ENCODE measurements at places on chromosomes 11 and 22. TPM values are rescaled to one million over a fixed set of nuclear protein-coding genes. Genes with fewer than 3 reads are reported as not detected.

GRCh38 chr11:97224396-97224795 is 834.6 kb downstream of the JRKL start:
- DNase-seq: no peak

DNA sequence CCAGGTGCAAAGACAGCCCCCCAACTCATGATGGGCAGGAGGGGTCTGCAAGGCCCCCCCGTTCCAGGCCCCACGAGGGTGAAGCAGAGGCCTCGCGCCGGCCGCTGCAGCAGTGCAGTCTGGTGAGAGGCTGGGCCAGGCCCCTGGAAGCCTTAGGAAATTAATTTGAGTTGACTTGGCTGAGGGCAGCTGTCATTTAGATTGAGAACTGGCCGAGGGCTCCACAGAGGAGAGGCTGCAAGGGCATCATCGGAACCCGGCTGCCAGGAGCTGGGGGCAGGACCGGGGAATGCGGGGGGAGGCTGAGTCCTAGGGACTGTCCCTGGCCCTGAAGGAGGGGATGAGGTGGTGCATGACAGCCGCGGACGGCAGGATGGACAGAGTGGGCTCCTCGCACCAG is 39.9 kb downstream of the MN1 start:
- no peak for DNase-seq

DNA sequence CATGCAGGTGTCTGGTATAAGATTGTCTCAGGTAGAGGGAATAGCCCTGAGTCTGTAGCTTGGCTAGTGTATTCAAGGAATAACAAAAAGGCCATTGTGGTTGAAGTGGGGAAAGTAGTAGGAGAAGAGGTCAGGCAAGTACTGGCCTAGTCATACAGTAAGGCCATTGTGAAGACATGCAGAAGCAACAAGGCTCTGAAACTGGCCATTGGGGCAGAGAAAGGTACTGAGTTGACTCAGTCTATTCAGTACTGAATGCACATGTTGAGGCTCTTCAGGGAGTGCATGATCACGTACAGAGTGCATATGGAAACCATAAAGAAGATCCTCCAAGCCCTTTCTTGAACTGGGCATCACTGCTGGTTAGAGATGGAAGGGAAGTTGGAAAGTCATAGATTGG is 477.6 kb downstream of the SOX6 start:
- DNase-seq: no peak

DNA sequence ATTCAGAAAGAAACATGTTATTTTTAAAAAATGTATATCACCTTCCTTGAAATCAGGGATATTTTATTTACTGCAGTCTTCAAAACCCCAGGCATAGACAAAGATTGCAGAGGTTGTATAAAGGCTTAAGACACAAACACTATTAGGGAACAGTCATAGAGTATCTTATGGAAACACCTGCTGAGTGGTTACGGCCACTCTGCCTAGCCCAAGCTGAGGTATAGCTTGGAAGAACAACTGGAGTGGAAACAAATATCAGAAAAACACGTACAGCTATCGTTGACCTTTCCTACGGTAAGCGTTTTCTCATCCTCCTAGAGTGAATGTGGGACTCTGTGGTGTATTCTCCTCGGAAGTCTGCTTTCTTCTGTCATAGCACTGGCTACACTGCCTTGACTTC is 30.4 kb upstream of the LYVE1 start:
- no peak for DNase-seq

- DNase-seq: no peak
Measured at GRCh38 chr22:41047801-41048211, 44.6 kb upstream of the EP300 start.

- DNase-seq: peak; percentile 76
Measured at GRCh38 chr22:42994917-42995562, 19.9 kb downstream of the PACSIN2 start.

DNA sequence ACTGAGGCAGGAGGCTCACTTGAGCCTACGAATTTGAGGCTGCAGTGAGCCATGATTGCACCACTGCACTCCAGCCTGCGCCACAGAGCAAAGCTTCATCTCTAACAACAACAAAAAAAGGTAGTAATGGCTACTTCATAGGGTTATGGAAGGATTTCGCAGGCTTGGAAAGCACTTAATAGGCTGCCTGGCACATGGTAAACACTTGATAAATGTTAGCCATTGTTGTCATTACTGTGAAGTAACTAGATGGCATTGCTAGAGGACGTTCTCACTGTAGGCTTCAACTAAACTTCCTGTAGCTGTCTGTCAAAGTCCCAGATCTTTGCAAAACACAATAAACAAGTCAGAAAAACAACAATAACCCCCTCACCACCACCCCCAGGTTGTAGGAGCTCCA is 357.2 kb upstream of the NARS2 start:
- no peak for DNase-seq

DNA sequence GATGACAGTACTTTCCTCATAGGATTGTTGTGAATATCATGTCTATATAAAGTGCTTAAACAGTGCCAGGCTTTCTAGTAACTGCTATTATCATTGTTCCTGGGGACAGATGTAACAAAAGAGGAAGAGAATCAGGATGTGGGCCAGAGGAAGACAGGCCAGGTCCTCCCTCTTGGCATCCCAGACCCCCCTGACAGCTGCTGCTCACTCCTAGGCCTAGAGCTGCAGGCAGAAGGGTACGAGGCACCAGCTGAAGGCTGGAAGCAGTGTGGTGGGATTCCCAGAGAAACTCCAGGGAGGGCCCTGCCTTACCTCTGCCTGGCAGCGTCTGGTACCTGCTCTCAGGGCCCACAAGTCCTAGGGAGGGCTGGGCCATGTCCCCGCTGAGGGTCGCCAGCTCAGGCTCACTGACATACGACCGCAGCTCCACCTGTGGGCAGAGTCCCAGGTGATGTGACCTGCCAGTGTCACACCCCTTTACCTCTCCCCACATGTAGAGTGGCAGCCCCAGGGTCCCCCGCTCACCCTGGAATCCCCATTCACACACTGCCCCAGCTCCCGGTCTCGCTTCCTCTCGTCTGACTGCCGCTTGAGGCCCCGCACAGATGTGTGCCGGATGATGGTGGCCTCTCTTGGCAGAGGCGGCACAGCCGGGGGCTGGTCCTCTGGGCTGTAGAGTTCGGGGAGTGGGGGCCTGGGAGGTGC is 52.2 kb downstream of the C11orf58 start:
- no peak for DNase-seq

DNA sequence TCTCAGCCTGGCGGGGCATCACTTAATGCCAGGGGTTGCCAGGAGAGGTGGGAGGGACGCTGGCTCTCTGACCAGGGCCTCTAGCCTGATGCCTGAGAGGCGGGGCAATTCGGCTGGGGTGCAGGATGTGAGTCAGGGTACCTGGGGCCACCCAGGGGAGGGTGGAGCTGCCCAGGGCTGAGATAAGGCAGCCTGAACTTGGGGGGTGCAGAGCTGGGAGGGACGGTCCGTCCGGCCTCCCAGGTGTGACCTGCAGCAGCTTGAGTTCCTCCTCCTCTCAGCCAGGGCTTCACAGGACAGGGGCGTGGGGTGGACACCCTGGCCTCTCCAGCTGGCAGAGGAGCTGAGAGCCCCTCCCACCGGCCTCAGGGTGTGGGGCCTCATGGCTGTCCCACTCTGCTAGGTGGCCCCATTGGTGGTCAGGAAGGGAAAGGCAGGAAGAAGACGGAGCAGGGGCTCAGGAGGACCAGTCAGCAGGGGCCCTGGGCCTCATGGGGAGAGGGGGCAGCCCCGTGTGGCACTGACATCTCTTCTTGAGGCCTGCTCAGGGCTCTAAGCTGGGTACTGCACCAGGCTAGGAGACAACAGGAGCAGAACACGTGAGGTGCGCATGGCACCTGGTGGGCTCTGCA is 942 bp upstream of the RPS6KA4 start:
- DNase-seq: peak; percentile 44

GRCh38 chr22:48393041-48393370 is 1434.7 kb downstream of the BRD1 start:
- DNase-seq: no peak

DNA sequence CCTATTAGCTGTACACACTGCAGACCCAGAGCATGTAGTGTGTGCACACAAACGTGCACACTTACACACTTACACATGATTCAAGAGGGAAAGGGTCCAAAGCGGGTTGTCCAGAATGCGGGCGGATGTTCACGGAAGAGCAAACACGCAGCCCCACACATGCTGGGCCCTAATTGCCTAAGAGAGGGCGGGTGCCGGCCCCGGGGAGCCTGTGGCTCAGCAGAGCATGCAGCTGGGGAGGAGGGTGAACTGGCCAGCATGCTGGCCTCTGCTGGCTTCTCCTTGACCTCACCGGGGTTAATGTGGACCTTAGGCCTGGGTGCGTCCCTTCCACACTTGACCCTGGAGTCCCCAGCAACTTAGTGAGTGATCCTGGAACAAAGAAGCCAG is 816.3 kb downstream of the BRD1 start:
- peak; percentile 6 for DNase-seq

GRCh38 chr11:58641803-58642581 is 19.5 kb downstream of the CNTF start:
- DNase-seq: no peak

DNA sequence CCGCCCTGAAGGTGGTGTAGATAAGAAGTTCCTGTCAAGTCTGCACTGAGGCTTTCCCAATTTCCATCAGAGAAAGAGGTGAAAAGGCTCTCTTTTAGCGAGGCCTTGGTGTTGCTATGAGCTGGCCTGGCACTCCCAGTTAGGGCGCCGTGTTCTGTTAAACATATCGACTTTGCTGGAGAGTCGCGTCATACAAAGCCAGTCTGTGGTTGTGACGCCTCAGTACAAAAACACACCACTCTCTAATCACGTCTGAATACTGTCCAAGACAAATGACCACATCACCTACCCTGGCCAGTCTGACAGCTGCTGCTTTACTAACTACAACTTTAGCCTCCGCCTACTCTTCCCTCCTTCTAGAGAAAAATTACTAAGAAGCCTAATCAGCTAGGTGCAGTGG is 8.0 kb upstream of the TOLLIP start:
- no peak for DNase-seq

- DNase-seq: no peak
Measured at GRCh38 chr11:128550261-128550821, 37.0 kb downstream of the ETS1 start.

DNA sequence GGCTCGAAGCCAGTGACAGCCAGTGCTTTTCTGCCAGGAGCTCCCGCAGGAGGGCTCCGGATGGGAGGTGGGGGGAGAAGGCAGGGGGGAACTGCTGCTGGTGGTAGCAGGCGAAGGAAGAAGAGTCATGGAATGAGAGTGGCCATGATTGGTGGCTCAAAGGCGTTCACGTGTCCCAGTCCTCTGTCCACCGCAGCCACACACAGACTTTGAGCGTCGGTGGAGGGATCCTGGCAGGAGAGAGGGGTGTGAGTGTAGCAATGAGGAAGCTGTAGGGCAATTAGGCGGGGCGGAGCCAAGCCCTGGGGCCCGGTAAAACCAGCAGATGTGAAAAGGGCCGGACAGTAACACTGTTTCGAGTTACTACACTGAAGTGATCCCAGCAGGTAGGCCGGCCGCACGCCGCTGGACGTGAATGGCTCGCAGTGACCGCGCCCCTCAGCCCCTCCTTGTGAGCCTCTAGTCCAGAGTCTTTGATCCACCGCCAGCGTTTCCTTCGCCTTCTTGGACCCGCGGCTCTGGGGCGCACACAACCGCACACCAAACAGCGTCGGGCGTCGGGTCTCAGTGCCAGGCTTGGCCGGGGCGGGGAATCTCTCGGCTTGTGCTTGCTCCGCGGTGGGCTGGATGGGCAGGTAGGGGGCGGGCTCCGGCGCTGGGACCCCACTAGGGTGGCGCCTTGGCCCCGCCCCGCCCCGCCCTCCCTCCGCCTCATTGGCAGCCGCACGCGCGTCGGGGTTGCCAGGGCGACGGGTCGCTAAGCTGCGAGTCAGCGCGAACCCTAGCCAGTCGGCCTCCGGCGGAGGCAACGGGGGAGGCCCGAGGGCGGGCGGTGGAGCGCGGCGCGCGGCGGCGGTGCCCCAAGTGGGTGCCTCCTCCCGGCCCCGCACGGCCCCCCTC is at the start of gene LRRC10B:
LRRC10B (plus strand) TSS at position 788 of the 900 bp plus-strand sequence. CDS start 250 bp downstream, outside the sequence.
- peak; percentile 84 for DNase-seq

DNA sequence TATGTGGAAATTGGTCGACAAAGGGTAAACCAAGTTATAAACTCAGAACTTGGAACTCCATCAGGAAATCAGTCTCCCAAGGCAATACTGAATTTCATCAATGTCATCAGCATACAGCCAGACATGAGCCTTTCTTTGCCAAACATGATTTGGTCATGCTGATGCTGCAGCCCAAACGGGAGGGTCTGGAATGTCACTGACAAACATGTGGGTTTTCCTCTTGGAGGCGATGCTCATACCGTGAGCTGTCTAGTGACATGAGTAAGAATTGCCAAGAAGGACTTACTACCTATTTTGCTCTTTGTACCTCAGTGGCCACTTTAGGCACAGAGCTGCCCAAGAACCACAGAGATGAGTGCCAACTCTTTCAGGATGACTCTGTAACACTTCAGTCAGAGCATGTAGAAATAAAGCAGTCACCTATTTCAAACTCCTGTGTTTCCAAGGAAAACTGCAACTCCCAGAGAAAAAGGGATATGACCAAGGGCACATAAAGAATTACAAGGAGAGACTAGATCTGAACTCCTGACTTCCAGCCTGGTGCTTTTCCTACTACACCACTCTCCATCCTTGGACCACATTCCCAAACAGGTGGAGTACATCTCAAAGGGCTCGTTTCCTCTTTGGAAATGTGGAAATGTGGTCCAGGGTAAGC is 24.3 kb upstream of the MRGPRX2 start:
- no peak for DNase-seq

DNA sequence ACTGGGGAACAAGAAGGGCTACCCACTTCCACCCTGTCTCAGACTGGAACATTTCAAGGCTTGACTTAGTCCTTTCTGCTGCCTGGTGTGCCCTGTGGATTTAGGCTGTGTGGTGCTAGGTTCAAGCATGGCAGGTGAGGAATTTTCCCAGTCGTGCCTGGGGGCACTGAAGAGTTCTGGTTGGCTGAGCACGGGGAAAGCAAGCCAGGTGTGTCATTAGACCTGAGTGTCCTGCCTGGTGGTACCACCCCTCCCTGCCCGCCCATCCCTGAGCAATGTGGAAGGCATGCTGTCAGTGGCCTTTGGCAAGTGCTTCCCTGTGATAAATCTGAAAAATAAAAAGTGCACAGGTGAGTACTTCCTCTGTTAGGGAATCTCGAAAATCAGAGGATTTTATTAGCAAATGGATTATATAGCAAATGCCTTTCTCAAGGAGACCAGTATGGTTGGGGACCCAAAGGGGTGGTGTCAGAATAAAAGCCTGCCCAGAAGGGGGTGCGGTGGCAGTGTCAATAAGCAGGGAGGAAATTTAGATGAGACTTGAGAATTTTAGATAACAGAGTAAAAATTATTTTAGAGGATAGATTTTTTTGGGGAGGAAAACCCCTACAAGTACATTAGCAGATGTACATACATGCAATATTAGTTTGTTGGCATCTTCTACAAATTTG is 22.8 kb downstream of the TEAD1 start:
- no peak for DNase-seq

GRCh38 chr11:47399860-47400767 is 8.3 kb upstream of the SLC39A13 start:
- no peak for DNase-seq

CD248 gene
- 4.9 TPM for total RNA-seq

WEE1 gene
- 37.9 TPM for total RNA-seq

C11orf86 gene
- total RNA-seq: 23.0 TPM

KLHL35 gene
- total RNA-seq: 0.67 TPM

OR52A1 gene
- total RNA-seq: not detected

OR56B4 gene
- total RNA-seq: not detected

CELF1 gene
- total RNA-seq: 96.8 TPM

EFCAB6 gene
- 0.80 TPM for total RNA-seq

CTSW gene
- 1.2 TPM for total RNA-seq

PKP3 gene
- total RNA-seq: 167 TPM

ISX gene
- total RNA-seq: 53.1 TPM

KCNQ1 gene
- total RNA-seq: 55.8 TPM

ARHGAP8 gene
- 69.9 TPM for total RNA-seq

RASGRP2 gene
- 3.5 TPM for total RNA-seq

OR10D3 gene
- total RNA-seq: not detected

TNNI2 gene
- not detected for total RNA-seq

HBB gene
- total RNA-seq: 3.0 TPM

DUSP8 gene
- total RNA-seq: 33.9 TPM

All from colonic mucosa (tissue), 4 donors.